ENCODE measurements at places on chromosomes 13 and 19.

DNA sequence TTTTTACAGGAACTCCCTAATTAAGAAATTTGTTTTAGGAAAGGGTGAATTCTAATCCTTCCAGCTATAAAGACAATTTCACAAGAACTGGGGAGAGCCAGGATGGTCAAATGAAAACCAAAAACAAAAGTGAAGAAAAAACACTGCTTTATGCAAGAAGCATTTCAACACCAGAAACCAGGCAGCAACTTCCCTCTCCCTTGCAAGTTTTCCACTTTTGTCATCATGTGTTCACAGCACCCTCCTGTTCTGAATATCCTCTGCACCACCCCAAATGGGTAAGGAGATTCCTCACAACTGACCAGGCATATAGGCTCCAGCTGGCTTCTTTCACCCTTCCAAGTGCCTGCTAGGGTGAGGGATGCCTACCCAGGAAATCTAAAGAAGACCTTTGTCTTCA, 328.1 kb downstream of the TBC1D4 start:
- DNase-seq: no peak

GRCh38 chr19:38506723-38507550, 73.4 kb downstream of the RYR1 start:
- DNase-seq: peak; percentile 52

- DNase-seq: peak; percentile 32
These were observed at the start of gene GARRE1 for GRCh38 chr19:34254046-34254697. Gene GARRE1, plus strand, starts transcription at chr19:34254554. Its CDS starts 45,920 bp downstream, at chr19:34300474.

- no peak for DNase-seq
These were observed 519.7 kb downstream of the DIAPH3 start for GRCh38 chr13:59643906-59644626.

DNA sequence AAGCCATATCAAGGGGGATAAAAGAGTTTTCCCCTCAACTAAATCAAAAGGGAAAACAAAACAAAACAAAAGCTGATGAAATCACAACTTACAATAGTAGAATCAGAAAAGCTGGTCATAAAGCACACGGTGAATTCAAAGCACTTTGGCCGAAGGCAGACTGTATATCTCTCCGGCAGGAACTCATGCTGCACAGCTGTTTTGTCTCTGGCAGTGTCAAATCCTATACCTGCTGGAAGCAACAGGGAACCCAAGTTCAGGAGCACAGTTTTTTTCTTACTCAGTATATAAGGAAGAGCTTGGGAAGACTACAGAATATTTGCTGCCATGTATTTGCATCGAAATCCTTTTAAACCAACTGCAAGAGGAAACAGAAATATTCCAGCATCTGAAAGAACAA, 213.7 kb downstream of the RFC3 start:
- DNase-seq: no peak

DNA sequence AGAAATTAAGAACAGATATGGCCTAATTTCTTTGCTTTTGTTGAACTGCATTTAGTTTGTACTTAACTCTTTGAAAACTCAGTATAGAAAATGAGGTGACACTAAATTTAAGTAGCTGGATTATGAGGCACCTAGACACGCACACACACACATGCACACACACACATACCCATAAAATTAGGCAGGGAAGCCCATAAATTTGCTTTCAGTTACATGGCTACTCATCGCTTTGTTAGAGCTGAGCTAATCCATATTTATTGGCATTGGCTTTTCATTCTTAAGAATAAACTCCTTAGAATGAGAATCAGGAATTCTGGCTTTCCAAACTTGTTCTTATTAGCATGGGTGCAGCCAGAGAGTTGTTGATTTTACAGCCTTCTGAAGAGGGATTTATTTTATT, 61.7 kb upstream of the MBNL2 start:
- no peak for DNase-seq

DNA sequence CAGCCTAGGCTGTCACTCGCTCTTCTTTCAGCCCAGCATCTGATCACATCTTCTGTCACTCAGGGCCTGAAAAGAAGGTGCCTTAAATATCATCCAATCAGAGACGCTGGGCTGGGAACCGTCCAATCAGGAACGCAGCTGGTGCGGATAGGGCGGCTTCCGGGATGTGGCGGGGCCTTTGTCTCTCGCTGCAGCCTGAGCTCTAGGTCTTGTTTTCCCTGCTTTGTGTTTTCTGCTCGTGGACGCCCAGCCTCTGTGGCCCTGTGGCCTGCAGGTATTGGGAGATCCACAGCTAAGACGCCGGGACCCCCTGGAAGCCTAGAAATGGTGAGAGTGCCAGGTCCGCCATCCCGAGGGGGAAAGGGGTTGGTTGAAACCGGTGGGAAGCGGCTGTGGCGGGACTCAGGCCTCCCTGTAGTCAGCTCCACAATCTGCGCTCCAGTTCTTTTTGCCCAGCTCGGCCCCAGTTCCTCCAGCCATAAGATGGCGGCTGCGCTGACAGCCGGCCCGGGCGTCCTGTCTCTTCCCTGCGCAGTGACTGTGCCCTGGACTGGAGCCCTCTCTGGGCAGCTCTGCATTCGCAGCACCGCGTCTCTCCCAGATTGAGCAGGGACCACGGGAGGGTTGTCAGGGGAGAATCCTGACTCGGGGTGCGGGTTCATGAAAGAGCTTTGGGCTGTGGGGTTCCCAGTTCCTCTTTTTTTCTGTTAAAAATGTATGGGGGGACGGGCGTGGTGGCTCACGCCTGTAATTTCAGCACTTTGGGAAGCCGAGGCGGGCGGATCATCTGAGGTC, at the start of gene ZNF85:
Gene ZNF85, plus strand, starts transcription at position 175 of the 795 bp plus-strand sequence. Its CDS starts 150 bp downstream, at position 325.
- peak; percentile 40 for DNase-seq

DNA sequence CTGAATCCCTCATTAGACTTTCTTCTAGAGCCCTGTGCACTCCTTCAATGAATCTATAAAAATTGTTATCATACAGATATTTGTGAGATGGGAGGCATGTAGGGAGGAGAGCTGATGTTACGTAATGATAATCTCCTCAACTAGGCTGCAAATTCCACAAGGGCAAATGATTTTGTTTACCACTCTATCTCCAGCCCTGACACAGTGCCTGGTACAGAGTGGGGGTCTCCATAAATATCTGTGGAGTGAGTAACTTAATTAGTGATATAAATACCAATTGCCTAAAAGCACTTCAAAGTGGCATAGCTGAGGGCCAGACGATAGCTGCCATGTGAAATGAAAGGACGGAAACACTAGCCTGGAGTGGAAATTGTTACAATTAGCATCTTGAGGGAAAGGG, 54.2 kb downstream of the SERTM1 start:
- no peak for DNase-seq

- no peak for DNase-seq
These were observed 173.8 kb upstream of the SOX21 start for GRCh38 chr13:94886191-94886590.

DNA sequence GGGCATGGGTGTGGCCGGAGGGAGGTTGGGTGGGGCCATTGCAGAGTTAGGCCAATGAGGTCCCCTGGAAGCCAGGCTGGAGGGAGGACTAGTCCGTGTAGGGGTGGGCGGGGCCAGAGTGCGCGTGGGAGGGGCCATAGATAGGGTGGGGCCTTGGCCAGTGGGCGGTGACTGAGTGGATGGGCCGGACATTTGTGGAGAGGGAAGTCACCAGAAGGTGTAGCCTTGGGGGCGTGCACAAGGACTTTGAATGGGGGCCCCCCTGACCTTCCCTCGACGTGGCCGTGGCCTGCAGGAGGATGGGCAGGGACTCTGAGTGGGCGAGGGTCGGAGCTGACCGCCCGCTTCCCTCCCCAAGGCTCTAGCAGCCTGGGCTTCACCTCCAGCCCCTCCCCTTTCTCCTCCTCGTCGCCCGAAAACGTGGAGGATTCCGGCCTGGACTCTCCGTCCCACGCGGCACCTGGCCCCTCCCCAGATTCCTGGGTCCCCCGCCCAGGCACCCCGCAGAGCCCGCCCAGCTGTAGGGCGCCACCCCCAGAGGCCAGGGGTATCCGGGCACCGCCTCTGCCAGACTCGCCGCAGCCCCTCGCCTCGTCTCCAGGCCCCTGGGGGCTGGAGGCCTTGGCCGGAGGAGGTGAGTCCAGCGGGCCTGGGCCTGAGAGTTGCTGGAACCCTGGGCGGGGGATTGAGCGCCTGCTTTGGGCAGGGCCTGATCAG, 16.5 kb upstream of the B3GNT3 start:
- no peak for DNase-seq

DNA sequence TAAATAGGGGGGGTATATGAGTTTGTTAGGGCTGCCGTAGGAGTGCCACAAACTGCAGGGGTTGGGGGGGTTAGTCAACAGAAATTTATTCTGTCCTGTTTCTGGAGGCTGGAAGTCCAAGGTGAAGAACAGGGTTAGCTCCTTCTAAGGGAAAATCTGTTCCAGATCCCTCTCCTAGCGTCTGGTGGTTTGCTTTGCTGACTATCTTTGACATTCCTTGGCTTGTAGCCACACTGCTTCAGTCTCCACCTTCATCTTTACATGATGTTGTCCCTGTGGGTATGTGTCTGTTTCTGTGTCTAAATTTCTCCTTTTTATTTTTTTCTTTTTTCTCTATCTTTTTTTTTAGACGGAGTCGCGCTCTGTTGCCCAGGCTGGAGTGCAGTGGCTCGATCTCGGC, 8.1 kb upstream of the ICAM1 start:
- no peak for DNase-seq

GRCh38 chr19:27935669-27936068, 1277.3 kb downstream of the UQCRFS1 start:
- DNase-seq: no peak

- DNase-seq: no peak
These were observed 8.0 kb upstream of the USF2 start for GRCh38 chr19:35260694-35261304.

DNA sequence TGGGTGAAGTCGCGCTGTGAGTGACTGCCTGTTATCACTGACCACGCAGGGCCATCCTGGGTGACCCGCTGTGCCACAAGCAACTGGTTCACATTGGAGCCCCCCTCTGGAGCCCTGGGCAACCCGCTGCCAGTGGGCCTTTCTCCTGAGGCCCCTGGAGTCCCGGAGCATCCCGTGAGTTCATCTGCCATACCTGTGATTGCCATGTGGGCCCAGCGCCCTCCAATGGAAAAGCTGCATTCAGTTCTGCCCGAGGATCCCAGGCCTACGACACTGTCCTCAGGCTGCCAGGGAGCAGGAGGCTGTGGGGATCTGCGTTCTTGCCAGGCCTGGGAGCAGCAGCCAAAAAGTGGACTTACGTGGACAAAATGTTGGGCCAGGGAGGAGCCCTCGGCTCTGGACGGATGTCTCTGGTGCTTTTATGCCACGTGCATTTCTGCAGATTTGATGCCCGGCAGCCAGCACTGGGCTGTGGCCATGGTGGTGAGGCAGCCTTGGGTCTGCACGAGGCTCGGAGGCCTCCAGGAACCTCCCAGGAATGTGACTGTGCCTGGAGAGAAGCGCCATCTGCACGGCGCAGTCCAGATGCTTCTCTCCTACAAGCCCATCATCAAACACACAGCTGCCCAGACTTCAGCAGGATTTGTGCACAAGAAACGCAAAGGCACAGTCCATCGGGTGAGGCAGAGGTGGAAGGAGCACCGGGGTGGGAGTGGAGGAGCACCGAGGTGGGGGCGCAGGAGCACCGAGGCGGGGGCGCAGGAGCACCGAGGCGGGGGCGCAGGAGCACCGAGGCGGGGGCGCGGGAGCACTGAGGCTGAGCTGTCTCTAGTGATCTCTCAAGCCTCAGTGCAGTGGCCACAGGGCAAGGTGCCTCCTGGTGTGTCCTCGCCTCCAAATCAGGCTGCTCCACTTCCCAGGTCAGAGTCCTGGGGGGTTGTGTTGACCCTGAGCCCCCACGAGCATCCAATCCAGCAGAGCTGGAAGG, 44.0 kb downstream of the C13orf46 start:
- no peak for DNase-seq

- no peak for DNase-seq
These were observed 2.1 kb downstream of the ZNF575 start for GRCh38 chr19:43534816-43535761.

DNA sequence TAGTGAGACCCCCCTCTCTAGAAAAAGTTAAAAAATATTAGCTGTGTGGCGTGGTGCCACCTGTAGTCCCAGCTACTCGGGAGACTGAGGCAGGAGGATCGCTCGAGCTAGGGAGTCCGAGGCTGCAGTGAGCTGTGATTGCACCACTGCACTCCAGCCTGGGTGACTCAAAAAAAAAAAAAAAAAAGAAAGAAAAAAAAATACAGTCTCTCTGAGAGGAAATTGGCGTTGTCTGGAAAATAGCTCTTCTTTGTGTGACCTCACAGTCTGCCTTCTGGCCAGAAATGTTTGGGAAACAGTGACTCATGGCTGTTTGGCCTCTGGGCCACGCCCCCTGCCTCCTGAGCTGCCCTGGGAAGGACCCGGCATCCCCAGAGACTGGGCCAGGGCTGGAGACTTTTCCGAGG, 10.7 kb downstream of the MARCHF2 start:
- DNase-seq: no peak

DNA sequence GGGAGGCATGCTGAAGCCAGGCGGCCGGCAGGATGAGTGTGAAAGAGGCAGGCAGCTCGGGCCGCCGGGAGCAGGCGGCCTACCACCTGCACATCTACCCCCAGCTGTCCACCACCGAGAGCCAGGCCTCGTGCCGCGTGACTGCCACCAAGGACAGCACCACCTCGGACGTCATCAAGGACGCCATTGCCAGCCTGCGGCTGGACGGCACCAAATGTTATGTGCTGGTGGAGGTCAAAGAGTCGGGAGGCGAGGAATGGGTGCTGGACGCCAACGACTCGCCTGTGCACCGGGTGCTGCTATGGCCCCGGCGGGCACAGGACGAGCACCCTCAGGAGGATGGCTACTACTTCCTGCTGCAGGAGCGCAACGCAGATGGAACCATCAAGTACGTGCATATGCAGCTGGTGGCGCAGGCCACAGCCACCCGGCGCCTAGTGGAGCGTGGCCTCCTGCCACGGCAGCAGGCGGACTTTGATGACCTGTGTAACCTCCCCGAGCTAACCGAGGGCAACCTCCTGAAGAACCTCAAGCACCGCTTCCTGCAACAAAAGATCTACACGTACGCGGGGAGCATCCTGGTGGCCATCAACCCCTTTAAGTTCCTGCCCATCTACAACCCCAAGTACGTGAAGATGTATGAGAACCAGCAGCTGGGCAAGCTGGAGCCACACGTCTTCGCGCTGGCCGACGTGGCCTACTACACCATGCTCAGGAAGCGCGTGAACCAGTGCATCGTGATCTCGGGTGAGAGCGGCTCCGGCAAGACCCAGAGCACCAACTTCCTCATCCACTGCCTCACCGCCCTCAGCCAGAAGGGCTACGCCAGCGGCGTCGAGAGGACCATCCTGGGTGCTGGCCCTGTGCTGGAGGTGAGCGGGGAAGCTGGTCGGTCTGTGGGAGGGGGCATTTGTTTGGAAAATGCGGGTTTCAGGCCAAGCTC, 26.4 kb downstream of the MYO9B start:
- DNase-seq: no peak

DNA sequence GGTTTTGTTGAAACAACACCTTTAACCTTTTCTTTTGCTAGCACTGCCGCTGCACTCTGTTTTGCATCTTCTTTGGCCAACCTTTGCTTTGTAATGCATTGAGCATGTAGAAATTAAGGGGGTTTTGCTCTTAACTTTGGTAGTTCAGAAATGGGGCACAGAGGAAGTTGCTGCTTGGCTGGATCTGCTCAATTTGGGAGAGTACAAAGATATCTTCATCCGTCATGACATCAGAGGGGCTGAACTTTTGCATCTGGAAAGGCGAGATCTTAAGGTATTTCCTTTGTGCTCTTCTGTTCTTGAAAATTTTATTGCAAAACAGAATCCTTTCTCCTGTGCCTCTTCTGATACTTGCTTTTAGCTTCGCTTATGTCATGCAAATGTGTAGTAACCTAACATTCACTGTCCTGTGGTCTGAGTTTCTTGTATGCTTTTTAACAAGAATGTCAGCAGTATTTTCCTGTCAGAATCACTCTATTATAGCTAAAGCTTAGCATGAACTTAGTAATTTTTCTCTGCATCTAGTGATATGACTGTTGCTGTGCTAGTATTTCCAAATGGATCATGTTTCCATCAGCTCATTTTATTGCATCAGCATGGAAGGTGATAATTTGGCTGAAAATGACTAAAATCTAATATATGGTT, 50.7 kb upstream of the AKAP11 start:
- DNase-seq: no peak
